ENCODE measurements at places on chromosomes 4 and X.

DNA sequence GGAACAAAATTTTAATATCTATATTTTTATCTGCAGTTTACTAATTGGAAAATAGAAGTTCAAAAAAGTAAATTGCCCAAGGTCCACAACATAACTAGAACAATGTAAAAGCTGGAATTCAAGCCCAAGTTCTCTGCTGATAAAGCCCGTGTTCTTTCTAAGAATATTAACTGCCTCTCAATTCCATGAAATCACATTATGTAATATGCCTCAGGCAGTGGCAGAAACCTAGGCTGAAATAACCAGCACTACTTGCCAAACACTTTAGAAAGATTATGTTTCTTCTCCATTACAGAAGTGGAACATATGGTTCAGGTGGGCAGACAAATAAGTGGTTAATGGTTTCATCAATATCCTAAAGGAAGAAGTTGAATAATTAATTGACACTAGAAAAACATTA, 56.7 kb upstream of the ADGRL3 start:
- DNase-seq, result no peak

GRCh38 chrX:12814420-12814819, 23.2 kb downstream of the PRPS2 start:
- DNase-seq, result peak; percentile 21

DNA sequence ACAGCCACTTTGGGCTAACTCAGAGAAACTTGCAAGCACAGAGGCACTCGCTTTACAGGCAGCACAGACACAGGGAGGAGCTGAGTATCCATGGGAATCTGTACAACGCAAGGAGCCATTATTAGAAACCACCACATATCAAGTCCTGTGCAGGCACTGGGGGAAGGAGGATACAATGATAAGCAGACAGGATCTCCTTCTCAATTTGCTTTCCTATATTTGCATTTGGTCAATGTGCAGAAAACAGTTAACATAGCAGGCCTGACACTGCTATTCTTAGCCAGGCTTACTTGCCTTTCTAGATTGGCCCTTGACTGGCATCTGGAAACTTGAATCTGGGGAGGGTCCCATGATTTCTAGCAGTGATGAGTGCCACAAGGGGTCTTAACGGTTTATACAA, 65.8 kb downstream of the TEC start:
- no peak for DNase-seq

GRCh38 chr4:168475745-168476144, 4.5 kb downstream of the DDX60L start:
- peak; percentile 8 for DNase-seq

DNA sequence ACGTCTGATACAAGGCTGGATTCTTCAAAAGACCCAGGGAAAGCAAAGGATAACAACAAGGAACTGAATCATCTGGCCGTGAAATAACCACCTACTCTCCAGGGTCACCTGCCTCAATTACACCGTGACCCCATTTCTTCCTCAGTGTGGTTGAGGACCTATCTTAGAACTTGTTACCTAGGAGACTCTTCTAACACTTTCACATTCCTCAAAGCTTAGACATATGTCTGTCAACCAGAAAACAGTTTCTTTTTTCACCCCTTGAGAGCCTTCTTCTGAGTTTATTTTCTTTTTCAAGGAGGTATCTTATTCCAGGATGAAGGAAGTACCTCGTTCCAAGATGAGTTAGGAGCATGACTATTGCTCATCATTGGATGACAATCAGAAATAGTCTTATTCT, 337.8 kb downstream of the ARHGAP24 start:
- DNase-seq, result no peak

DNA sequence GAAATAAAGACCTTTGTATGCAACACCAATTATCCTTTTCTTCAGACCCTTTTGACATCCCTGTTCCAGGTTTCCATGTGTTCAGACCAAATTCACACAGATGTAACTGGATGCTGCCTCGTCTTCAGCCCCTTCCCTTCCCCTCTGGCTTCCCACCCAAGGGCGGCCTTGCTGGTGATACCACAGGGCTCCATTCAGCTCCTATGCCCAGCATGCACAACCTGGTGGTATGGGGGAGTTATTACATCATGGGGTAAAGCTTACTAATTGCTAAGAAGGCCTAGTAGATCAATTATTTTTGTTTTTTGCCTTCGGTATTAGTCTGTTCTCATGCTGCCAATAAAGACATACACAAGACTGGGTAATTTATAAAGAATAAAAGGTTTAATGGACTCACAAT, 317.0 kb upstream of the CXXC4 start:
- no peak for DNase-seq

DNA sequence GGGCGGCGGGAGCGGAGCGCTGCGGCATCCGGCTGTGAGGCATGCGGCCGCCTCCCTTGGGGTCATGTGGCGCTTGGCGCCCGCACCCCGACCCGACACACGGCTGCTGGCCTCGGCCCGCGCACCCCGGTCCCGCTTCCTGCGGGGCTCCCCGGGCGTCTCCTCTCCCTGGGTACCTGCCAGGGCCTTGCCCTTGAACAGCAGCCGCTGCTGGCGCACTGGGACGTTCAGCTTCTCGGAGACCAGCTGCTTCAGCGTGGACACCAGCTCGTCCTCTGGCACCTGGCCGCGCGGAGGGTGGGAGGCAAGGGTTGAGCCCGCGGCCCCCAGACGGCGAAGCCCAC, 391 bp downstream of the UBL4A start:
- peak; percentile 54 for DNase-seq

DNA sequence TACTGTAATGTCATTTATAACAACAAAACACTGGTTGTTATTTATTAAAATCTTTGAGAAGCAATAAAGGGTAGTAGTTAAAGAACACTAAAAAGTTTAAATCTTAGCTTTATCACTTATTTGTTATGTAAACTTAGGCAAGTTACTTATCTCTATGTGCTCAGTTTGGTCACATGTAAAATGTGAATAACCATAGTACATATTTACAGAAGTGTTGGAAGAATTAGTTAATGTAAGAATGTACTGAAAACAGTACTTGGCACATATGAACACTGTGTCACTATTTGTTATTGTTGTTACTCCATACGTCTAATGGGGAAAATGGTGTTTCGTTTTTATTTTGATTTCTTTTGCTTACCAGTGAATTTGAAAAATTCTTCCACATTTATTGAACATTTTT, 9.1 kb downstream of the NEK1 start:
- no peak for DNase-seq

DNA sequence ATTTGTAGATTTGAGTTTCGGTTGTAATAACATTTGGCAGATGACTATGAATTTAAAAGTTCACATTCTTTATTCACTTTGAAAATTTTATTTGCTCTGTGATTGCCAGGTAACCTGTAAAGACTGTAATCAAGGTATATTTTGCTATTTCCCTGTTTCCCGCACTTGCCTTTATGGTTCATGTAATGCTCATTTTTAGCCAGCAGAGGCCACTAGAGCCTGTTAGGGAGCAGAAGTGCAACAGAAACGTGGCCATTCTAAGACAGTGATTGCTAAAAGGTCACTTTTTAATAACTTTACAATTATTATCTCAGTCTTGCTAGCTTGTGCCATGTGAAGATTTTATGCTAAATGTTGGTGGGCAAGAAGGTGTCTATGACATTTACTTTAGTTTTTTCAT, 12.4 kb downstream of the YIPF6 start:
- DNase-seq, result peak; percentile 17

- DNase-seq, result no peak
Observed at GRCh38 chrX:148161701-148162100, 180.6 kb downstream of the FMR1NB start.

DNA sequence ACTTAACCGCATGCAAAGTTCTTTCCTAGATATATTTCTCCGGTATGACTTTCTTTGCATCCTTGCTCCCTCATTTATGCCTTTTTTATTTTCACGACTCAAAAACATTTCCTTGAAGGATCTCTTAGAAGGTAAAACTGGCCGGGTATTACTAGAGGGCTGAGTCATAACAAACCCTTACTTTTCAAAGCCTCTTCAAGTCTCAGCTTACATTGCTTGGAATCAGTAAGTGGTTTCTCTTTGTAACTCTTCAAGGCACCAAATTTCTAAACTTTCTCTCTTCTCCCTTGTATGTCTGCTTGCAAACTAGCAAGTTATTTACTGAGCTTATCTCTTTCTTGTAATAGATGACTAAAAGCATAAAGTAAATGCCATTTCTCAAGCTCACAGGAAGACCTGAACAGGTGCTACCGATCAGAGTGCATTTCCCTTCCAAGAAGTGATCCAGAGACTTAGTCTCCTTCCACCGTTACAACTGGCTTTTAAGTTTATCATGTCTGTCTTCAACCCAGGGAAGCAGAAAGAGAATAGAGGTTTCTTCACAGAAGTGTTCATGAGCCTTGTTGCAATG, 75.5 kb downstream of the ANXA10 start:
- no peak for DNase-seq

GRCh38 chr4:94933799-94934198, 176.0 kb downstream of the BMPR1B start:
- DNase-seq, result no peak

DNA sequence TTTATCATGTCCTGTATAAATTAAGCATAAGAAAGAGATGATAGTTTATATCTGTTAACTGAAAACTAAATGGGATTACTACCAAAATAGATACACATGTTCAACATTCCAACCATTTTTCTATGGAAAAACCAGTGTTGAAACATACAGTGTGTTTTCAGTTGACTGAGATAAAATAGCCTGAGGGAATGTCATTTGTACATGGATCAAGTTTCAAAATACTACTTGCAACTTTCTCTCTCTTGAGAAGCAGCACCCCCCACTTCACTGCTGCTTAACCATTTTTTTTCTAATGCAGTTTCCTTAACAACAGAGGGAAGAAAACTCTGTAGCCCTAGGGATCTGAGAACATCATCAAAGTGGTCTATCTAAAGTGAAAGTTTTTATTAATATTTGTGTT, 70.8 kb downstream of the NPNT start:
- no peak for DNase-seq

- DNase-seq, result no peak
Observed at GRCh38 chr4:6953751-6954380, 44.2 kb downstream of the TBC1D14 start.

GRCh38 chr4:23654791-23655190, 235.1 kb downstream of the PPARGC1A start:
- DNase-seq, result no peak

GRCh38 chr4:168487282-168488035, 7.2 kb upstream of the DDX60L start:
- no peak for DNase-seq

DNA sequence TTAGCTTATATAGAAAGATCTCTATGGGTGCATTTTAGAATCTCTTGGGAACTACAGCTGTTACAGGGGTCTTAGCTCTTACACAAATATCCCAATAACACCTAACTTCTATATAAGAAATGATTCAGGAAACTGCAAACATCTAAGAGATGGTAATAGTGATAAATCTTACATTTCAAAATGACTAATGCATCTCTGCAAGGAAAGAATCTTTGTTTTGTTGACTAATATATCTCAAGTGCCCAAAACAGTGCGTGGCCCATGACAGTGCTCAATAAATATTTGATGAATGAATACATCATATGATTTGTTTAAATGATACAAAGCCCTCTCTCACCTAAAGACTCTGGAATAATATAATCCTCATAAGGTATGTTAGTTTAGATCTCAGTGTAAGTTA, 47.5 kb downstream of the CENPE start:
- no peak for DNase-seq

- no peak for DNase-seq
Observed at GRCh38 chr4:89640620-89641366, 196.2 kb downstream of the SNCA start.

DNA sequence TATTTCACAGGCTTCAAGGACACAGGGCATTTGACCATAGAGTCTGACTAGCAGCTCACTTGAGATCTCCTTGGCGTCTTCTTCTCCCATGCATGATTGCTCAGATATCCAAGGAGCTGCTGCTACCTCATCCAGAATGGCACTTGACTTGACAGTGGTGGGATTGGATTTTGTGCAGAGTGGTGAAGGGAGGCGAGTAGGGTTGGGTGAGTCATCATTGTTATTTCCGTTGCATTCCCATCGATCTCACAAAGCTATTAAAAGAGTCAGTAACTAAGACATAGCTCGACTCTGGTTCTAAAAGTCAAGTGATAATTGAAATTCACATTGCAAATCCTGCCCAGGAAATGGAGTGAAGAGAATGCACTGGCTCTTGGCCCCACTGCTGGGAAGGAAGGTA, 27.7 kb downstream of the NHSL2 start:
- no peak for DNase-seq

DNA sequence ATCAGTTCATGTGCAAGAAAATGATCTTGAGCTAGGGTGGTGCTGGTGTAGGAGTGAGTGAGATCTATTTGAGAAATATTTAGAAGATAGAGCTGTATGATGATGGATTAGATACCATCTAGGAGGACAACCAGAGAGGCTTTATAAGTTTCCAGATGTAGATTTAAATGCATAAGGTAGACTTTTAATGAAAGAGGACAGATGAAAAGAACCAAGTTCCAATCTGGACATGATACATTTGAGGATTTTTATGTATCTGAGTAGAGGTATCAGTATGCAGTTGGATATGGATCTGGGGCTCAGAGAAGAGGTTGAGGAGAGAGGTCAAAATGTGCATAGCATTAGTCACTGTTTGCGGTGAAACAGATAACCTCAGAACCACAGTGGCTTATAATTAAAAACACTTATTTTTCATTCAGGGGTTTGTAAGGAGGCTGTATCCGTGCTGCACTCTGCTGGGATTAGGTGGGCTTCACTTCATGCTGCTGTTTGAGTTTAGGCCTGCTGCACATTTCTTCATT, 348.7 kb downstream of the BMPR1B start:
- DNase-seq, result no peak

GRCh38 chr4:109810552-109811387, 4.8 kb upstream of the GAR1 start:
- no peak for DNase-seq

- peak; percentile 40 for DNase-seq
Observed at GRCh38 chr4:30380404-30380998, 339.7 kb upstream of the PCDH7 start.

GRCh38 chr4:87103691-87104187, 116.7 kb downstream of the KLHL8 start:
- no peak for DNase-seq

- DNase-seq, result no peak
Observed at GRCh38 chr4:158299459-158300007, 89.2 kb downstream of the TMEM144 start.

- peak; percentile 47 for DNase-seq
Observed at GRCh38 chrX:17597836-17598439, 139.4 kb upstream of the SCML1 start.

DNA sequence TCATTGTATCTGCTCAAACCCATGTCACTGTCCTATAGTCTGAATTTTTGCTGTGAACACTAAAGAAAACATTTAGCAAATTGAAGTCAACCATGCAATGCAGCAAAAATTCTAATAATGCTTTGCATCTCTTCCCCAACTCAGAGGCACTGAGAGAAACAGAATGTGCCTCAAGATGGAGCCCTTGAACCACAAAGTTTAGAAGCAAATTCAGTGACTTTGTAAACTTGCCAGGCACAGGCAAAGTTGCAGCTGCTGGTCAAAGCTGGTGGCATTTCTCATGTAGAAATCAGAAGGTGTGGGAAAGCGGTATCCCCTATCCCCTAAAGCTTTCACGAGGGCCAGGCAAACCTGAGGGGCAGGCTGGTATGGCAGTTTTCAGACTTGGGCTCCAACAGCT, 121.7 kb upstream of the DIPK2B start:
- DNase-seq, result no peak
